Kidney capillary endothelial cell (primary cell): ENCODE measurements at places on chromosomes 11 and 22.
A peak's percentile ranks its signal among the peaks of the same experiment; 100 is the strongest.

DNA sequence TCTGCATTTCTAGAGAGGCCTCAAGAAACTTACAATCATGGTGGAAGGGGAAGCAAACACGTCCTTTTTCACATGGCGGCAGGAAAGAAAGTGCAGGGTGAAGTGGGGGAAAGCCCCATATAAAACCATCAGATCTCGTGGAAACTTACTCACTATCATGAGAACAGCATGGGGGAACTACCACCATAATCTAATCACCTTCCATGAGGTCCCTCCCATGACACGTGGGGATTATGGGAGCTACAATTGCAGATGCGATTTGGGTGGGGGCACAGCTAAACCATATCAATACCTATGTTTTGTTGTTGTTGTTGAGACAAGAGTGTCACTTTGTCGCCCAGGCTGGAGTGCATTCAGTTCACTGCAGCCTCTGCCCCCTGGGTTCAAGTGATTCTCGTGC, 29.9 kb downstream of the SFI1 start:
- no peak for DNase-seq

DNA sequence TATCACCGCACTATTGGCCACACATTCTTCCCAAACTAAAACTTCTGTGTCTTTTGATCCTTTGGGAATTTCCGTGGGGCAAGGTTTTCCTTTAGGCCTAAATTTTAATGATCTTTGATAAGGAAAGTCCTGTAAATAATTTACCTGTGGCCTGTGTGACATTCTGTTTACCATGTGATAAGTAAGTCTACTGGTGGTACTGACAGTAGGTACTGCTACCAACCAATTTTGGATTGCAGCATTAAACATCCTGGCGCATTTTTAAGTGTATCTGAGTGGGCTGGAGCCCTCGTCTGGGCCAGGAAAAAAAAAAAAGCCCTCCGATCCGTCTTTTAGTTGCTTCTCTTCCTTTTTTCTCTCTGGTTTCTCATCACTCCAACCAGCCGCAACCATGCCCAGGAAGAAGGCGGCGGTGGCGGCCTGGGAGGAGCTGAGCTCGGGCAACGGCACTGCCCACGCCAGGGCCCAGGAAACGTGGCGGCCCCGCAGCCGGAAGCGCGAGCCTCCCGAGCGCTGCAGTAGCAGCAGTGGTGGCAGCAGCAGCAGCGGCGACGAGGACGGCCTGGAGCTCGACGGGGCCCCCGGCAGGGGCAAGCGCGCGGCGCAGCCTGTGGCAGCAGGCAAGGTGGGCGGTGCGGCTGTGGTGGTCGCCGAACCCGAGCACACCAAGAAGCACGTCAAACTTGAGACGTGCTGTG, 33.6 kb downstream of the ASRGL1 start:
- DNase-seq: no peak

GRCh38 chr11:132122735-132123134, 752.3 kb downstream of the NTM start:
- no peak for DNase-seq

- DNase-seq: no peak
Measured at GRCh38 chr11:88680806-88681205, 343.3 kb upstream of the CTSC start.

GRCh38 chr11:45725776-45726492, 60.5 kb upstream of the CHST1 start:
- DNase-seq: no peak

- DNase-seq: no peak
Measured at GRCh38 chr11:25943777-25944661, 387.9 kb upstream of the ANO3 start.

DNA sequence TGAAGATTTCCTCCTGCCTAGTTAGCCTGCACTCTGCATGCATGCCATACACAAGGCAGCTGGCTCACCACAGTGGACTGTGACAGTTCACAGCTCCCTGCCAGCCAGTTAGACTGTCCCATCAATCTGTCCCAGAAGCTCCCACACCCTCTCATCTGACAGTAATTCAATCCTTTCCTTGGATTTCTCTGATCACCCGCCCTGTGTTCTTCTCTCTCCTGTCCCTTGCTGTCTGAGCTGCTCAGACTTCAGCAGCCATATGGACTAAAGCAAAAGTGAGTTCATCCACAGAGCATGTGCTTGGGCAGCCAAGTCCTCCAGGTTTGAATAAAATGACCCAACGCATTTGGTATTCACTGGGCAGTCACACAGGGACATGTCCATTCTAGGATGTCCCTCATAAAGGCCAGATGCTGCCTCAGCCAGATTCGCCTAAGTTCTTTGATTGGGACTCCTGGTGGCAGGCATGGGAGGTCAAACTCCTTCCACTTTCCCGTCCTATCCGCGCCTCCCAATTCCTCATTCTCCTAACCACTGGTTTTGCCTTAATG, 54.5 kb upstream of the ZBTB44 start:
- no peak for DNase-seq

DNA sequence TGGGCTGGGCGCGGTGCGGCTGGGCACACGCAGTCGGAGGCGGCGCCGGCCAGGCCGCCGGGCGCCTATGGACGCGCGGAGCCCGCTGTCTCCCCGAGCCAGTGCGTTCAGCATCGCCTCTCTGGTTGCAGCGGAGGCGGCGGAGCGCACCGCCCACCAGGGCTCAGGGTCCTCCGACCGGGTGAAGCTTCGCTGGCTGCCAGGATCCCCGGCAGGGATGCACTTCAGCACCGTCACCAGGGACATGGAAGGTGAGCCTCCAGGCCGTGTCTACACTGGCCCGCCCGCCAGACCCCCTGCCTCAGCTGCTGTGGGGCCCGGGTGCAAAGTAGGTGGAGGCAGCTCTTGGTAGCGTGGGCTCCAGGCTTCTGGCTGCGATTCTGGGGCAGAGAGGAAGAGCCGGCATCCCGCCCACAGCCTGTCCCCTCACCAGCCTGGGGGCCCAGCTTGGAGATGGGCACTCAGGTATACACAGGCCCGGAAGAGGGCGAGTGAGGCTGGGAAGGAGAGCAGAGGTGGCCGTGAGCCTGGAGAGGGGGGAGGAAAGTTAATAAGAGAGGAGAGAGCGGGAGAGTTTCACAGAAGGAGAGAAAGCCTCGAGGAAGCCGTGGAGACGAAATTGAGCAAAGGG, 1.0 kb upstream of the TBX1 start:
- DNase-seq: no peak

DNA sequence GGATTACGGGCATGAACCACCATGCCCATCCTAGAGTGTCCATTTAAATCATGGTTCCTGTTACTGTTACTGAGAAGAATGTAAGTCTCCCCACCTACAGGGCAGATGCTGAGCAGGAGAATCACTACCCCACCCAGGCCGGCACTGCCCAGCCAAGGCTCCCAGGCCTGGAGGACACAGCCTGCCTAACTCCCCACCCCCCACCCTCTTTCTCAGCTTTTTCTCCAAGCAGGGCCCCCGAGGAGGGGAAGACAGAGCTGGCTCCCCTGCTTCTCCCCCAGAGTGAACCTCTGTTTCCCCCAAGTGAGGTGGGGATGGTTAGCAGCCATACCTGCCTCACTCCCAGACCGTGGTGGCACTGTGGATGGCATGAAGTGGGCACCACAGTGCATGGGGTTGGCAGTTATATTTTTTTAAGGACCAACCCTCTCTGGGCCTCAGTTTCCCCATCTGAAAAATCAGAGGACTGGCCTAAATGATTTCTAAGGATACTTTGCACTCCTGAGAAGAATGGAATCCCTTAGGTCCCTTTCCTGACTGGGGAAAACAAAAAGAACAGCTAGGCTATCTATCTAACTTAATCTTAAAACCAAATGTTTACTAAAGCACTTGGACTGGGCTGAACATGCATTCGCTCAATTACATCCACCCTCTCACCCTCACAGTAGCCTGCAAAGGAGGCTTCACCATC, 5.0 kb downstream of the CBX7 start:
- DNase-seq: no peak

DNA sequence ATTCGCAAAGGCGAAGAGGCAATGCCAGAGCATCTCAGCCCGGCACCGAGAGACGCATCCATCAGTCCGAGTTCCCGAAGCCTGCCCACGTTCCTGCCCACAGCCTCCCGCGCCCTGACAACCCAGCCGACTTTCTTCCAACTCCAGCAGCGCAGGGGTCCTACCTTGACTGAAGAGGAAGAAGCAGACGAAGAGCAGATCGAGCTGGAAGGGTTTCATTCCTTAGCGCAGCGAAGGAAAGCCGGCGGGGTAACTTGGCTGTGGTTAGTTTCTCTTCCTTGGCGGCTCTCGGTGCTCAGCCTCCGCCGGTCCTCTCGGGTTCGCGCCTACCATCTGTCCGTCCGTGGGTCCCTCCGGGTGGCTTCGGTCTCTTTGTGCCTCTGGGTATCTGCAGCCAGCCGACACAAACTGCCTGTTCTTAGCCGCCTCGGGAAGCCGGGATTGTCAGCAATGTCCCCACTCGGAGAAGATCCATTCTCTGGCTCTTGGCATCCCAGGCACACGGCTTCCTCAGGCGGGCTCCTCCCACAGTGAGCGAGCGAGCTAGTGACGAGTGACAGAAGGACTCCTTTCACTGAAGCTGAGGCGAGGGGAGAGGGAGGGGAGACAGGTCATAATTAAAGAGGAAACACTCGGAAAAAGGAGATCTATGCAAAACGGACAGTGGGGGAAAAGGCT, at the start of gene KIRREL3:
Gene KIRREL3 (minus strand): TSS at position 480 of the 678 bp plus-strand sequence.
- peak; percentile 15 for DNase-seq

GRCh38 chr11:119218141-119218878, 12.2 kb downstream of the CBL start:
- peak; percentile 87 for DNase-seq

- no peak for DNase-seq
Measured at GRCh38 chr11:129785383-129786111, 30.1 kb upstream of the TMEM45B start.

GRCh38 chr11:104320097-104320496, 156.2 kb upstream of the PDGFD start:
- no peak for DNase-seq

DNA sequence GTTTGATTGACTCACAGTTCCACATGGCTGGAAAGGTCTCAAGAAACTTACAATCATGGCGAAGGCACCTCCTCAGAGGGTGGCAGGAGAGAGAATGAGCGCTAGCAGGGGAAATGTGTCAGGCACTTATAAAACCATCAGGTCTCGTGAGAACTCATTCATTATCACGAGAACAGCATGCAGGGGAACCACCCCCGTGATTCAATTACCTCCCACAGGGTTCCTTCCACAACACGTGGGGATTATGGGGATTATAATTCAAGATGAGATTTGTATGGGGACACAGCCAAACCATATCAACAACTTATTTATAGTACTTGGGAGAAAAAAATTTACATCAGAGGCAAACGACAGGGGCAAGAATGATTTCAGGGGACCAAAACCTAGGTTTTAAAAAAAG, 3.0 kb downstream of the ME3 start:
- no peak for DNase-seq

DNA sequence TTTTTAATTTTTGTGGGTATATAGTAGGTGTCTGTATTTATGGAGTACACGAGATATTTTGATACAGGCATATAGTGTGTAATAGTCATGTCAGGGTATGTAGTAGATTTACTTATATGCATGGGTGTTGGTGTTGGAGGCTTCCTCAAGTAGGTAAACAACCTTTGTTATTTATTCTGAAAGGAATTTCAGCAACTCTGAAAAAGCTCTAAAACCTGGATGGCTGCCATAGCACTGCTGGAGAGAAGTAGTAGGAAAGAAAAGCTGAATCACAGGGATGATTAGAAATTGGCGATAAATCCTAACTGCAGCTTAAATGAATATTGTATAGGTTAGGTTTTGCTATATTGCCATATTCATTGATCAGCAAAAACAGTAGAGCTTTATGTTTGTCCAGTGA, 44.4 kb upstream of the ST14 start:
- DNase-seq: no peak
